ENCODE measurements at places on chromosomes 4 and X. TPM values are rescaled to one million over a fixed set of nuclear protein-coding genes. Genes with fewer than 3 reads are reported as not detected.

- no peaks in the 10 kb centered on the region for H3K27me3 ChIP-seq
- DNase-seq = no peak
- H3K4me3 ChIP-seq = no peak overlapping the region
- H3K27ac ChIP-seq = no peak overlapping the region
- peaks cover 29% of the 10 kb centered on the region for H3K4me1 ChIP-seq
- H3K36me3 ChIP-seq = 0 out of 2 replicates have a peak, but pooled peaks cover 6% of the 10 kb centered on the region
These were observed 7.0 kb downstream of the USP46 start for GRCh38 chr4:52651996-52652672.

- no peak for DNase-seq
- no peak overlapping the region for H3K27ac ChIP-seq
- no peaks in the 10 kb centered on the region for H3K36me3 ChIP-seq
- no peak overlapping the region for H3K4me3 ChIP-seq
These were observed 721.6 kb downstream of the RPA4 start for GRCh38 chrX:97605271-97605670.

- no peak for DNase-seq
- H3K27me3 ChIP-seq = no peaks in the 10 kb centered on the region
- no peaks in the 10 kb centered on the region for H3K4me1 ChIP-seq
- no peak overlapping the region for H3K4me3 ChIP-seq
These were observed 53.3 kb downstream of the RFC1 start for GRCh38 chr4:39312816-39313215.

GRCh38 chr4:7357323-7357722, 77.4 kb downstream of the PSAPL1 start:
- H3K36me3 ChIP-seq = no peaks in the 10 kb centered on the region
- no peaks in the 10 kb centered on the region for H3K27me3 ChIP-seq
- no peak overlapping the region for H3K4me3 ChIP-seq
- no peak overlapping the region for H3K27ac ChIP-seq
- no peaks in the 10 kb centered on the region for H3K4me1 ChIP-seq
- no peak for DNase-seq

DNA sequence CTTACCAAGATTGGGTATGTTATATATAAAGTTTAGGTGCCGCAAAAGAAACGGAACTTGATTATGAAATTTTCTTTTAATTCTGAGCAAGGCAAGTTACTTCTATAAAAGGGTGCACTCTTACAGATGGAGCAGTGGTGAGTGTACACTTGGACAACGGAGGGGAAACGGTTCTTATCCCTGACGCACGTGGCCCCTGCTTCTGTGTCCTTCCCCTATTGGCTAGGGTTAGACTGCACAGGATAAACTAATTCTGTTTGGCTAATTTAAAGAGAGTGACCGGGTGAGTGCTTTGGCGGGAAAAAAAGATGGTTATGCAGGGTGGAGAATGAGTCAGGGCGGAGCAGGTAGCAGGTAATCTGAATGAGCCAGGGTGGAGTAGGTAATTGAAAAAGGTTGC, 149.5 kb downstream of the GC start:
- no peak overlapping the region for H3K4me3 ChIP-seq
- no peak overlapping the region for H3K27ac ChIP-seq
- H3K4me1 ChIP-seq = no peaks in the 10 kb centered on the region

DNA sequence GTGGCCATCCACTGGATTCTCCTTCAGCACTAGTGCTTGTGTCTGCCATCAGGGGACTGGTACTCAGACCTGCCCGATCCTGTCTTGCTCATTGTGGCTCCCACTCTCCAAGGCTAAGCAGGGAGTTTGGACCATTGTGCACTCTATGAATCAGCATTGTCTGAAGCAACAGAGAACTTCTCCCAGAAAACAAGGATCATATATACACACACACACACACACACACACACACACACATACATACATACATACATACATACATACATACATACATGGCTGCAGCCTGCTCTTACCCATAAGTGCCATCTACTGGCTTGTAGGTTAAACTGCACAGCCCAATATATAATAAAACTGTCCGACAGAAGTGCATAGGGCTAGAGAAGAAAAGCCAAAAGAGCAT, 345.3 kb upstream of the LCORL start:
- DNase-seq = no peak
- no peak overlapping the region for H3K27ac ChIP-seq
- no peaks in the 10 kb centered on the region for H3K36me3 ChIP-seq
- no peaks in the 10 kb centered on the region for H3K27me3 ChIP-seq
- no peaks in the 10 kb centered on the region for H3K4me1 ChIP-seq
- H3K4me3 ChIP-seq = no peak overlapping the region

DNA sequence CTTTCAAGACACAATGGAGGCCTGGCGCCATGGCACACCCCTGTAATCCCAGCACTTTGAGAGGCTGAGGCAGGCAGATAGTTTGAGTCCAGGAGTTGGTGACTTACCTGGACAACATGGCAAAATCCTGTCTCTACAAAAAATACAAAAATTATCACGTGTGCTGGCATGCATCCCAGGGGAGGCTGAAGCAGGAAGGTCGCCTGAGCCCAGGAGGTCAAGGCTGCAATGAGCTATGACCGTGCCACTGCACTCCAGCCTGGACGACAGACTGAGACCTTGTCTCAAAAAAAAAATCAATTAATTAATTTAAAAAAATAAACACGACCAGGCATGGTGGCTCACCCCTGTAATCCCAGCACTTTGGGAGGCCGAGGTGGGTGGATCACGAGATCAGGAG, 2.0 kb upstream of the CTPS2 start:
- H3K27me3 ChIP-seq = no peaks in the 10 kb centered on the region
- no peak overlapping the region for H3K27ac ChIP-seq
- no peaks in the 10 kb centered on the region for H3K36me3 ChIP-seq
- peaks cover 5% of the 10 kb centered on the region for H3K4me1 ChIP-seq

DNA sequence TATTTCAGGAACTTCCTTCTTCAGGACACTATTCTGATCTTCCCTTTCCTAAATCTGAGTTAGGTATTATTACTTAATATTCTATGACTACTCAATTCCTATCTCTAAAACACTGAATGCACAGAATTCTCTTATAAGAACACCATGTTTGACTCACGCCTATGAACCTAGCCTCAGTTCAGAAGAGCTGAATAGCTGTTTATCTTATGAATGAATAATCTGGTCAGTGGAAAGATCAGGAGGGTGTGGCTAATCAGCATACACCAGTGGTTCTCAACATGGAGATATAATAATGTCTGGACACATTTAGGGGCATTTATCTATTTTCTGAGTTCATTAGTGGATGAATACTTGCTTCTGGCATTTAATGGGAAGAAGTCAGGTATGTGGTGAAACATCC, 24.2 kb downstream of the EPHA5 start:
- H3K27ac ChIP-seq = no peak overlapping the region
- 0 out of 2 replicates have a peak, but pooled peaks cover 4% of the 10 kb centered on the region for H3K27me3 ChIP-seq
- H3K4me1 ChIP-seq = no peaks in the 10 kb centered on the region
- no peak for DNase-seq

DNA sequence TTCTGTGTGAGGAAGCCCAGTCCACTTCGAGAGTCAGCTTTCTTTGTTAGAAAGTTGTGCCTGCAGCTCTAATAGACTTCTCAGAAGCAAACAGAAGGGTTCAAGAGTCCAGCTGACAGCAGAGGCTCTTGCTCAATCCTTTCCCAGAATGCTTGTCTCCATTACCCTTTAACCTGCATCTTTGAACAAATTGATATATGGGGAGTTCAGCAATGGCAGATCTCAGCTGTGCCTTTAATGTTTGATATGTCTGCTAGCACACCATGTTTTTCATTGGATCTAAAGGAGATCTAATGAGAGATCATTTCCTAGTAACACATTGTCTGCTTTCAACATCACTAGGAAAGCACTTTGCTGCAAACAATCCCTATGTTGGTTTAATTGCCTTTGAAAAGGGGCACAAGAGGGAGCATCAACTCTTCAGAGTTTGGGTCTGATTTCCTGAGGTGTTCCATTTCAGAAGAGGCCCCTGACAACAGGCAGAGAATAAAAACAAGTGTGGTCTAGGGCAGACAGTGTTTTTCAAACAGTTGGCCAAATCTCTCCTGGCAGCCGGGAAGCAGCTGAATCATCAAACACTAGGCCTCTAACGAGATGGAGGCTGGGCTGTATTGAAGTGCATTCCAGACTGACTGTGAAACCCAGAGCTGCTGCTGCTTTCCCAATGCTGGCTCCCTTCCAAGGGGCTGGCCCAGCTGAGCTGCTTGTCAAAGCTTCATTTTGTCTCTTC, 55.5 kb downstream of the LUZP4 start:
- peak; percentile 70 for DNase-seq
- no peaks in the 10 kb centered on the region for H3K27me3 ChIP-seq
- H3K4me3 ChIP-seq = no peak overlapping the region
- no peaks in the 10 kb centered on the region for H3K36me3 ChIP-seq
- peaks cover 15% of the 10 kb centered on the region for H3K4me1 ChIP-seq

- peak overlapping the region; percentile 41 for H3K4me3 ChIP-seq
- DNase-seq = no peak
- peak overlapping the region; percentile 34 for H3K27ac ChIP-seq
- H3K36me3 ChIP-seq = no peaks in the 10 kb centered on the region
- peaks cover 15% of the 10 kb centered on the region for H3K4me1 ChIP-seq
These were observed 276.1 kb downstream of the BCOR start for GRCh38 chrX:39821709-39822095.

DNA sequence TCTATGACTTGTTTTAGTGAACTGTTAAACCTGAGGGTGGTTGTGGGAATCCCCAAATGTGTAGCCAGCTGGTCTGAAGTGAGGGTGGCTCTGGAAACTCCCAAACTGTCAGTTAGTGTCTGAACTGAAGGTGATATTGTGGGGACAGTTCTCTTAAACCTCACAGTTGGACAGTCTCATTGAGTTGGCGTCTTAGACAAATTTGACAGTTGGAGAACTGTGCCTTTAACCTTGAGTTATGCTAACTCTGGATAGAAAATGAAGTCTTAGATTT, 20.7 kb upstream of the CTSO start:
- no peak for DNase-seq
- H3K27ac ChIP-seq = peak overlapping the region; percentile 38
- no peaks in the 10 kb centered on the region for H3K27me3 ChIP-seq
- H3K4me3 ChIP-seq = no peak overlapping the region
- H3K4me1 ChIP-seq = peaks cover 22% of the 10 kb centered on the region

DNA sequence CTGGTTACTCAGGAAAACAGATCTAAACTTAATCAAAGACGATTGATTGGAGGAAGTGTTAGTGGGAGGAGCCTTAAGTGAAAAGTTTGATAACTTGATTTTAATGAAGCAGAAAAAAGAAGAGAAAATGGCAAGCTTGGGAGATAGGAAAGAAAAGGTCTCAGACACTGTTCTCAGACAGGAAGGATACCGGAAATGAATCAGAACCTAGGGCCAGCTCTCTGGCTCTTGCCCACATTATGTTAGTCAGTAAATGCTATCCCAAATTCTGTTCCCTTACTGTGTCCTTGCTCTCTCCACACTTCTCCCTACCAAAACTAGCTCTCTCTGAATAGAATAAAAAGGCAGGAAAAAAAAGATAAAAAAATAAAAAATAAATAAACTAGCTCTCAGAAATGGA, 48.6 kb upstream of the TMEM164 start:
- no peaks in the 10 kb centered on the region for H3K36me3 ChIP-seq
- no peak overlapping the region for H3K4me3 ChIP-seq
- H3K27ac ChIP-seq = no peak overlapping the region
- no peak for DNase-seq
- no peaks in the 10 kb centered on the region for H3K27me3 ChIP-seq
- no peaks in the 10 kb centered on the region for H3K4me1 ChIP-seq

GRCh38 chrX:41559235-41560052, 112.3 kb downstream of the NYX start:
- H3K27me3 ChIP-seq = no peaks in the 10 kb centered on the region
- peak; percentile 69 for DNase-seq

DNA sequence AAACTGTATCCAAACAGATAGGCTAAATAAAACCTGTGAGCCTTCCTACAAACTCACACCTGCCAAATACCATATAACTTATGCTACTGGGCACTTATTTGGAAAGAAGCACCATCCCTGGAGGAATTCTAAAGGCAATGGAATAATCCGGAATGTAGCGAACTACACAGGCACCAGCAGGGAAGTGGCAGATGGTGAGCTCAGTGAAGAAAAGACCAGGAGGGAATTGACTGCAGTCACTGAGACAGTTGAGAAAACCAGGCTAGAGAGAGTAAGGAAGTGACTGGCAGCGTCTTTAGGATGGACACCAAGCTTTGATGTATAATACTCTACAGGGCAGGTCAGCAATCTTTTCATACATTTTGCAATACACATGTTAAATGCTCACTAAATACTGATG, 16.3 kb downstream of the NDNF start:
- no peaks in the 10 kb centered on the region for H3K4me1 ChIP-seq
- H3K36me3 ChIP-seq = no peaks in the 10 kb centered on the region
- H3K27me3 ChIP-seq = no peaks in the 10 kb centered on the region
- DNase-seq = no peak

- no peaks in the 10 kb centered on the region for H3K36me3 ChIP-seq
- H3K4me3 ChIP-seq = no peak overlapping the region
- no peak overlapping the region for H3K27ac ChIP-seq
- DNase-seq = no peak
- no peaks in the 10 kb centered on the region for H3K27me3 ChIP-seq
- H3K4me1 ChIP-seq = peaks cover 5% of the 10 kb centered on the region
These were observed 5.6 kb upstream of the ADD1 start for GRCh38 chr4:2837904-2838496.

GRCh38 chr4:22515888-22516541, at the start of gene ADGRA3:
ADGRA3 (minus strand) TSS chr4:22516066; CDS start chr4:22515784, 282 bp downstream.
- no peaks in the 10 kb centered on the region for H3K27me3 ChIP-seq
- peaks cover 5% of the 10 kb centered on the region for H3K4me1 ChIP-seq
- no peaks in the 10 kb centered on the region for H3K36me3 ChIP-seq
- peak within 1 kb of the TSS; percentile 57 for H3K4me3 ChIP-seq
- H3K27ac ChIP-seq = peak within 1 kb of the TSS; percentile 66

GRCh38 chr4:118939169-118939783, 50.6 kb downstream of the SYNPO2 start:
- H3K27me3 ChIP-seq = no peaks in the 10 kb centered on the region
- peak; percentile 17 for DNase-seq
- no peak overlapping the region for H3K27ac ChIP-seq
- H3K4me1 ChIP-seq = 0 out of 2 replicates have a peak, but pooled peaks cover 5% of the 10 kb centered on the region
- H3K4me3 ChIP-seq = no peak overlapping the region

- no peaks in the 10 kb centered on the region for H3K4me1 ChIP-seq
- DNase-seq = no peak
- no peaks in the 10 kb centered on the region for H3K27me3 ChIP-seq
- H3K4me3 ChIP-seq = no peak overlapping the region
- no peak overlapping the region for H3K27ac ChIP-seq
These were observed 31.6 kb downstream of the MAOB start for GRCh38 chrX:43850629-43851028.

Gene CCDC110
- total RNA-seq = 0.71 TPM

Gene PDK3
- total RNA-seq = 1.6 TPM

Gene ATP8A1
- total RNA-seq = 0.53 TPM

Gene KIF4A
- total RNA-seq = 66.2 TPM

Gene XPNPEP2
- total RNA-seq = not detected

Gene POLN
- total RNA-seq = 0.61 TPM

Gene PLP1
- not detected for total RNA-seq

Gene TLR10
- total RNA-seq = not detected

Gene CT45A10
- total RNA-seq = not detected

Gene EXOC1L
- total RNA-seq = not detected
